Activated CD8-positive, alpha-beta memory T cell treated with anti-CD3 and anti-CD28 coated beads for 4 hours (primary cell): ENCODE measurements at places on chromosomes 6 and 20.

DNA sequence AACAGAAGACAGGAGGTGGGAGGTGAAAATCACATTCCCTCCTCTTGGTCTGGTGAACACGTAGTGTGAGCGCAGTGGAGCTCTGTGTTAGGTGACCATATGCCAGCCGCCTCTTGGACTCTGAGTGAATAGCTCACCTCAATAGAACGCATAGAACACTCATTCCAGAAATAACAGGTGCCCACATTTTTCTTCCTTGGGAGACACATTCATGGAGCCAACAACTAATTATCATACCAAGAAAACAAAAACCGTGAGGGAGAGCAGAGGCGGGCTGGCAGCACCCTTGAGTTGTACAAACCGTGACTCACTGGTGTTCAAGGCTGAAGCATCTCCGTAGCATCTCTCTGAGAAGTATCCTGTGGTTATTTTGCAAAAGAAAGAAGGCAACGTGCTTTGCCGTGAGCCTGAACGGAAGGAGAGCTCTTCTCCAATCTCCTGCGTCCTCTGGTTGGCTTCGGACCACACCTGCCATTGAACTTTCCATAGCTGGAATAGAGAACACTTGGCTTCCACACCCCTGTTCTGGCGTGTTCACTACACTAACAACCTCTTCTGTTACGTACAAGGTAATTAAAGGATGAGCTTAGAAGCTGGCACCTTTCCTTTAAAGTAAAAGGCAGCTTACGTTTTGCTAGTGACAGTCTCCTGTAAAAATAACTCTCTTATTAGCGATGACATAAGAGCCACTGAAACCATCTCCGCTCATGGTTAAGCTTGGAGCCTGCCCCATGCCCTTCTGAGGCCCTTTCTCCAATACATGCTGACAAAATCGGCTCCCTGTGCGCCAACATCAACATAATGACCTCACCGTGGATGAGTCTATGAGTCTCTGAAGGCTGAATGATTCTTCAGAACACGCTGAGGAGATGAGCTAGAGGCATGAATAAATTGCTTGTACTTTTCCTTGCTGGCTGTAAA is 30.2 kb upstream of the SGK1 start:
- DNase-seq: no peak

- no peak for DNase-seq
Measured at GRCh38 chr20:57396984-57397692, 5.9 kb downstream of the RBM38 start.

DNA sequence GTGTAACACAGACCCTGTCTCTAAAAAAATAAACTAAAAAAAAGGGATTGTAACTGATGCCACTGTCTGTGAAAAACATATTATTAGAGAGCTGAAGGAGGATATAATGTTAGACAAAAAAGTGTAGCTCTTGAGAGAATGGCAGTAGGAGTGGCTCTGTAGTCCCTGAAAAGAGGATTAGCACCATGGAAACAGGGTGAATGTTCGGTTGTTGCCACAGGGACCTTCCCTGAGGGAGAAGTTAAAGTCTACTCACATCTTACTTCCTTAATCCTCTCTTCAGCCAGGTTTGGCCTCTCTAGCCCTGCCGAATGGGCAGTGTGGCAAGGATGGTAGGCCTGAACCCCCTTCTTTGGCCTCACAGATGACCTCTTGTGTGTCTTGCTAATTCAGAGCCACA is 12.1 kb downstream of the SCAND1 start:
- no peak for DNase-seq

DNA sequence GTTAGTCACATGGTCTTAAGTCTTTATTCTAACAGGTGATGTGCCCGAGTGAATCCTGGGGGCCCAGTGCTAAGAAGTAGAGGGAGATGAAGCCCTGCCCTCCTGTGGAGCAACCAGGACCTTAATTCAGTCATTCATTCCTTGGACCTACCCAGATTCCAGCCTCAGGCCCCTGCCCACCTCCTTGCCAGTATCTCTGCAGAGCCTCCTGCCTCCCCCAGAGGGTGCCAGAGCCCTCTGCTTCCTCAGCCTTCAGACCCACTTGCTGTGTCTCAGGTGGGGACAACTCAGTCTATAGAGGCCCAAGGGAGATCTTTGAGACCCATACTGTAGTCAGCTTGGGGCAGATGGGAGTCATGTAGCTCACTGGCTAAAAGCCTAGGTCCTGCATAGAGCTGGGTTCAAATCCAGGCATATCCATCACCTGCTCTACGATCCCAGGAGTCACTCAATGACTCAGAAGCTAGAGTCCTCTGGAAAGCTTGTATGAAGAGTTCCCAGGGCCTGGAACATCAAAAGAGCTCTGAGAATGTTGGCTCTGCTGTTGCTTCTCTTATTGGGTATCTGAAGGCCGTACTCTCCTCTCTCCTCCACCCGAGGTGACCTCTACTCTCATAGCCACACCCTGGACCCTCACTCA is 3.9 kb upstream of the SIGLEC1 start:
- DNase-seq: no peak

DNA sequence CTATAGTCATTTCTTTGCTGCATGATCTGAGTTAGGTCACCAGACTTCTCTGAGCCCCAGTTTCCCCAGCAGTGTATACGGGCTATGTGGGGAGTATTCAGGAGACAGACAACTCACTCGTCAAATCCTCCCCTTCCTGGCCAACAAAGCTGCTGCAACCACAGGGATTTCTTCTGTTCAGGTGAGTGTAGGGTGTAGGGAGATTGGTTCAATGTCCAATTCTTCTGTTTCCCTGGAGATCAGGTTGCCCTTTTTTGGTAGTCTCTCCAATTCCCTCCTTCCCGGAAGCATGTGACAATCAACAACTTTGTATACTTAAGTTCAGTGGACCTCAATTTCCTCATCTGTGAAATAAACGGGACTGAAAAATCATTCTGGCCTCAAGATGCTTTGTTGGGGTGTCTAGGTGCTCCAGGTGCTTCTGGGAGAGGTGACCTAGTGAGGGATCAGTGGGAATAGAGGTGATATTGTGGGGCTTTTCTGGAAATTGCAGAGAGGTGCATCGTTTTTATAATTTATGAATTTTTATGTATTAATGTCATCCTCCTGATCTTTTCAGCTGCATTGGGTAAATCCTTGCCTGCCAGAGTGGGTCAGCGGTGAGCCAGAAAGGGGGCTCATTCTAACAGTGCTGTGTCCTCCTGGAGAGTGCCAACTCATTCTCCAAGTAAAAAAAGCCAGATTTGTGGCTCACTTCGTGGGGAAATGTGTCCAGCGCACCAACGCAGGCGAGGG is 594 bp upstream of the CDKN1A start:
- no peak for DNase-seq

GRCh38 chr20:41264819-41265218 is 52.7 kb downstream of the ZHX3 start:
- no peak for DNase-seq

GRCh38 chr6:15473741-15474161 is 189.1 kb downstream of the DTNBP1 start:
- no peak for DNase-seq

- no peak for DNase-seq
Measured at GRCh38 chr6:7126754-7127153, 19.0 kb downstream of the RREB1 start.

DNA sequence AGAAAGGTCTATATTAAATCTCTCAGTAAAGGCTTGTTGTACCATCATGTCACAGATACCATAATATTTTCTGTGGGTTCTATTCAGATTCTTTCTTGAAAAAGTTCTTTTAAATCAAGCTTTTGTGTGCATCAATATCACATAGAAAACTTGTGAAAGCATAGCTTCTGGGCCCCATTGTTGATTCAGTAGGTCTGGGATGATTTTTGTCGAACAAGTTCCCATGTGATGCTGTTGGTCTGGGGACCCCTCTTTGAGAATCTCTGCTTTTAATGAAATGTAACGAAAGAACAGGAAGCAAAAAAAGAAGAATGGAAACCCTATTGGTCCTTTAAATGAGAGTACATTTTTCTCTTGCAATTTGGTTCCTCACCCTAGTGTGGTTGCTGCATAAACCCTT is 597.7 kb upstream of the CITED2 start:
- no peak for DNase-seq

DNA sequence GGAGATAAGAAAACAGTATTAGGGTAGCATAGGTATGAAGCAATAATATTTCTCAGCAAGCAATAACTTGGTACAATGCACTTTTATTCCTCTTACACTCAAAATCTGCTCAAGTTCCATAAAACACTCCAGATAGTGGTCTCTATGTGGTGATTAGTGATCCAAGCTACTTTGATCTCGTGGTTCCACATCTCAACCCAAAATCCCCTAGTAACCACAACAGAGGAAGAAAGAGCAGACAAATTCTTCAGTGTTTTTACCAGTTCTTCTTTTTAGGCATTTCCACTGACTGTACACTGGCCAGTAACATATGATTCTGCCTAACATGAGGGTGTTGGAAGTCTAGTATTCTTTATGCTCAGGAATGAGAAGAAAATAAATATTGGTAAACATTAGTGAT is 309.0 kb upstream of the PTCHD4 start:
- no peak for DNase-seq

GRCh38 chr20:6635034-6635736 is 132.3 kb upstream of the BMP2 start:
- DNase-seq: no peak

DNA sequence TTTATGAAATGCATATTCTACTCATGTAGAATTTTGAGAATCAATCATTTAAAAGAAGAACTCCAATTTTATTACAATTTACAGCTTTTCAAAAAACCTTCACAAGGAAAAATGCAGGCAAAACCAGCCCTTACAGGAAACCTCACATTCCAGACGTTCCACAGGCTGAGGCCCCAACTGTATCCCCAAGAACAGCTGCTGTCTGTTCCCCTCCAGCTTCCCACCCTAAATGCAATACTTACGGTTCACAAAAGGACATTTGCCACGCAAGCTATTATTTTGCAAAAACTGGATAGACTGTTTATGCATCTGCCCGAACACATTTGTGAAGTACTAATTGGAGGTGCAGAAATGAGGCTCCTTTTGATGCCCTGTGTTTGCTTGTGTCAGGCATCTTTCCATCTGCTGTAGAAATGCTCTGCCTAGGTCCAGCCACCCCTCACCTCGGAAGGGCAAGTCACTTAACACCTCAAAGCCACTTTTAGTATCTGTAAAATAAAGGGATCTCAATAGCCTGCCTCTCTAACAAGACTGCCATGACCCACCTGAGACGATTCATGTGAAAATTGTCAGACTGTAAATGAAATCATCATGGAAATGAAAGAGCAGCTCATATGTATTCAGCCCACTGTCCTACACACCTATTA is 26.5 kb downstream of the PDE10A start:
- no peak for DNase-seq

DNA sequence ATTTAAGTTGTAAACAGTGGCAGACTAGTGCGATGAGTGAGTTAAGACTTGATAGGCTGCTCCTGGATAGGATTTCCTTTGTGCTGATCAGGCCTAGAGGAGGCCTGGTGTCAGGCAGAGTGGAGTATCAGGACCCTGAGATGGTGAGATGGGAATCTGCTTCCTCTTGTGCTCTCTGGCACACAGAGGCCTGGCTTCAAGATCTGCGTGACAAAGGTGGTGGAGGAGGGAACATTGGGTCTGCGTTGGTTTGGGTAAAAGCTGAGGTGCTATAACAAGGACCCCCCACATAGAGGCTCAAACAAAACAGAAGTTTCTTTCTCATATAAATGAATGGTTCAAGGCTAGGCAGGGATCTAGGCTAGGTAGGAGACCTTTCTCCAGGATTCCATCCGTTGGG is 20.3 kb downstream of the SCAND1 start:
- no peak for DNase-seq

DNA sequence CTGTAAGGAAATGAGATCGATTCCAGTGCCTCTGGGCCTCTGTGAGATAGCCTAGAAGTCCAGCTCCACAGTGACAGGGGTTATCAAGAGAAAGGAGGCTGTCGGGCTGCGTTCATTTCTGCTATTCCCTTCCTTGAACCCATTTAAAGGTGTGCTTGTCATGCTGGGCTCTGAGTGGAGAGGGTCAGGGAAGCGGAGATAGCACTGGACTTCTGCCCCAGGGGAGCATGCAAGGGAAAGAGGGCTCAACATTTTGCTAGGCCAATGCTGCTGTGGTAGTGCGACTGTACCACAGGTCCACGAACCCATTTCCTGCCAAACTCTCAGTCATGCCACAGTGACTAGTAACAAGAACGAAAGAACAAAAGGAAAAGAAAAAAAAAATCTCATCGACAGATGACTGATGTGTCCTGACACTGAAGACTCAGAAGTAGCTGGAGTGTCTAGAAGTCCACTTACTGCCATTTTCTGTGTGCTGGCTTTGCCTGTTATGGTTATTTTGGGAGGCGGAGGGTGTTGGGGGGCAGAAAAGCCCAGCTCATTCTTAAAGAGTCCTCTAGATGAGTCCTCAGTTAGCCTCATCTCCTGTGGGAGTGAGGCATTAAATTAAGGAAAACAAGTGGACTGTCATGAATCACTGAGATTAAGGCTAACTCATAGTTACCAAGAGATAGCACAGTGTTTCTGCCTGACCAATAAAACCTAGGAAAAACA is 8.1 kb downstream of the NEDD9 start:
- DNase-seq: no peak

GRCh38 chr6:14510038-14510437 is 392.5 kb downstream of the CD83 start:
- DNase-seq: no peak

GRCh38 chr20:8155812-8156211 is 23.7 kb downstream of the PLCB1 start:
- no peak for DNase-seq

DNA sequence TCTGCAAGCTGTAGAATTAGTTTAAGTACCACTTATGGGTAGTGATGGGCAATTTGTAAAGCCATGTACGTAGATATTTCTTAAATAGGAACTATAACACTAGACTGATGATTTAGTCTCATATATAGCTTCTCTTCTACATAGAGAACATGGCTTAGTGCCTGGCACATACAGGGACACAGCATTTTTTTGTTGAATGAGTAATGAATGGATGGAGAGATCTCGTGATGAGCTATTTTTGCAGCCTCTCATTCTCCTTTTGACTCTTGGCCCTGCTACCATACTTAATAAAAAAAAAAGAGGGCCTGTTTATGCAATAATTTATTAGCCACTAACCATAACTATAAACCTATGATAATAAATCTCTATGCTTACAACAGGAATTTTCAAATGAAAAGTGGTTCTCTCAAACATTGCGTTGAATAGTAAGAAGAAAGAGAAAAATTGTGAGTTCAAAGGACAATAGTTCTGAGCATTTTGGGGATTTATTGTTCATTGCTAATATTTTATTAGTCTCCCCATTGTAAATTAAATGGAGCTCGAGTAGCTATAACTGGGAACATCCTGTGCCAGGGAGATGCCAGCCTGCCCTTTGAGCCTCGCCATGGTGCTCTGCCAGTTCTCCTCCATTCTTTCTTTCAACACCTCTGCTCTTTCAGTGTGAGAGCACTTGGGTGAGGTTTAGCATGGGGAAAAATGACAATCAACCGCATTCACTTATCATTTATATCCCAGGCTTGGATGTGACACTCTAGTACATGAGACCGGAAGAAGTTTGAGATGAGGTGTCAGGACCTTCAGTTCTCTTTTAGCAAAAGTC is 14.7 kb upstream of the RCAN2 start:
- DNase-seq: no peak

GRCh38 chr6:2225422-2226392 is 19.7 kb downstream of the GMDS start:
- DNase-seq: no peak

GRCh38 chr6:127201321-127201720 is 65.3 kb upstream of the RNF146 start:
- DNase-seq: no peak

- DNase-seq: no peak
Measured at GRCh38 chr6:56521976-56522375, 120.7 kb downstream of the DST start.
